ENCODE measurements at places on chromosomes 12 and 14.

GRCh38 chr12:119644930-119645329, 23.0 kb upstream of the PRKAB1 start:
- DNase-seq, result no peak

- DNase-seq, result no peak
Observed at GRCh38 chr14:73221945-73222344, 15.4 kb upstream of the PAPLN start.

GRCh38 chr12:105426766-105427165, 96.3 kb downstream of the C12orf75 start:
- no peak for DNase-seq

DNA sequence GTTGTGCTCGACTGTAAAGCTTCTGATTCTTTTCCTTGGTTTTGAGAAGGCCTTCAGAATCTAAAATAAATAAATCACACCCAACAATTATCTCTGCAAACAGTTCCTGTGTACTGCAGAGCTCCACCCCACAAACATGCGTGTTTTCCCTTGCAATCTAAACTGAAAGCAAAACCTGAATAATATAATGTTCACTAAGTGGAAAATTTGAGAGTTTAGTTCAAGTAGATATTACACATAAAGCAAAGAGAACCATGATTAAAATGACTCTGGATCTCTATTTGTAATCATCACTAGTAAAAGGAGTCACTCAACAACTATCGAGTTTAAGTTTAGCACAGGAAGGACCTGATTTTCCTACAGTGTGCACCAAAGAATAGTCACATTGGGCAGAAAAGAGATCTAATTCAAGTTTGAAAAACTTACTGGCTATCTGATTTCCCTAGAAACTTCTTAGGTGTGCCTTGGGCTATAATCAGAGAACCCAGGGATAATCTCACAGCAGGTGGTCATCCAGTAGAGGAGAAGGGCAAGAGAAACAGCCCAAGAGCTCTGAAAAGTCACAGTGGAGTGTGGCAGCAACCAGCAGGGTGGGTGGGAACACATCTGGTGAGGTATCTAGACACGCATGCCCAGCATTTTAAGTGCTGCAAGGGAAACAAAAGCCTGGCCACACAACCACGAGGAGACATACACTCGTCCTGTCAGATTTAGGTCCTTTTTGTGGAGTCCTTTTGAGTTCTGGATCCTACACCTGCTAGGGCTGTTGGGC, 25.4 kb downstream of the ATG14 start:
- no peak for DNase-seq

DNA sequence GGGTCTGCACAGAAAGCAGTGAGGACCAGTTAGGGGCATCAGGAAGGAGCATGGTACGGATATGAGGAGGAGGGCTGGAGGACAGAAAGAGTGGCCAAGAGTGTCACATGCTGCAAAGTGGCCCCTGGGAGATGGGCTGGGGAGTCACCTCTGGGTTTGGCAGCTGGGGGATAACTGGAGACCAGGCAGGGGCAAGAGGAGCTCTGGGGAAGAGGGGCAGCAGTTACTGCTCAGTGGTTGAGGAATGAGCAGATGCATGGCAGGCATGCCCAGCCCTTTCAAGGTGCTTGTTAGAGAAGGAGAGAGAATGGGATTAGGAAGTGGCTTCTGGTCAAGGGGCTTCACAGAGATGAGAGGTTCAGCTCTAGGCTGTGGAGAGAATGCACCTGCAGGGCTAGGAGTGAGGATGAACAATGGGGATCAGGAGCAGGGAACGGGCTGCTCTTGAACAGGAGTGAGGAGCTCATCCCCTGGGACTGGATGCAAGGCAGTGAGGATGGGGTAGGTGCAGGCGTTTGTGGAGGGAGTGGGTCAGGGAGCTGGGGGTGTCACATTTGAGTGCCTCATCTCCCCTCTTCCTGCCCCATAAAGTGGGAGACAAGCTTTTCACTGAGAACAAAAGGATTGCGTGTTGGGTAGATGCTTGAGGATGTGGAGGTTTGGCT, 127.5 kb downstream of the PAPOLA start:
- no peak for DNase-seq

GRCh38 chr12:53710091-53710490, 17.2 kb downstream of the CALCOCO1 start:
- DNase-seq, result no peak

GRCh38 chr12:78645956-78646355, 218.6 kb upstream of the SYT1 start:
- DNase-seq, result no peak

Measured in stimulated activated CD4-positive, alpha-beta T cell treated with anti-CD3 and anti-CD28 coated beads, Interleukin-4, amount 100 ng/mL, for 1 hour (primary cell).